Bronchial epithelial cell (primary cell): ENCODE measurements at places on chromosomes 11 and 22. TPM values are rescaled to one million over a fixed set of nuclear protein-coding genes. Genes with fewer than 3 reads are reported as not detected.

TRIM29 gene
- 146 and 441 TPM in 2 replicates for total RNA-seq

RGL4 gene
- not detected in 2 replicates for total RNA-seq

UPK3A gene
- total RNA-seq, result not detected in 2 replicates

MARK2 gene
- total RNA-seq, result 10.5 and 21.0 TPM in 2 replicates

MFNG gene
- 0.26 and 1.3 TPM in 2 replicates for total RNA-seq

FAM111B gene
- under 0.01 TPM in 2 replicates for total RNA-seq

SYT8 gene
- 0.53 and 1.5 TPM in 2 replicates for total RNA-seq

CTR9 gene
- 16.8 and 24.7 TPM in 2 replicates for total RNA-seq

TH gene
- under 0.01 and 0.13 TPM in 2 replicates for total RNA-seq

RCOR2 gene
- total RNA-seq, result 1.2 and 2.4 TPM in 2 replicates

MUC5AC gene
- total RNA-seq, result under 0.01 TPM in 1 of 2 replicates, not detected in the other

SMTNL1 gene
- total RNA-seq, result not detected in 2 replicates

NXPE2 gene
- total RNA-seq, result not detected in 2 replicates

TTC38 gene
- 5.4 and 8.4 TPM in 2 replicates for total RNA-seq

TRIM3 gene
- total RNA-seq, result 7.6 and 9.9 TPM in 2 replicates

OR9Q2 gene
- total RNA-seq, result not detected in 2 replicates

TMEM25 gene
- total RNA-seq, result 13.8 and 14.7 TPM in 2 replicates

OR52H1 gene
- 0.38 TPM in 1 of 2 replicates, not detected in the other for total RNA-seq

BTBD18 gene
- not detected in 2 replicates for total RNA-seq

GSTT2 gene
- total RNA-seq, result not detected in 2 replicates
